ENCODE measurements at places on chromosomes 1 and 21. TPM values are rescaled to one million over a fixed set of nuclear protein-coding genes. Genes with fewer than 3 reads are reported as not detected.

- H3K4me3 ChIP-seq, result no peak overlapping the region
- H3K36me3 ChIP-seq, result no peaks in the 10 kb centered on the region
Observed at GRCh38 chr1:29849038-29849750, 612.9 kb downstream of the PTPRU start.

GRCh38 chr1:145996433-145997015, at the start of gene TXNIP:
TXNIP (minus strand) TSS chr1:145996579; CDS start chr1:145996266, 313 bp downstream.
- H3K4me1 ChIP-seq, result peaks cover 51% of the 10 kb centered on the region
- H3K36me3 ChIP-seq, result no peaks in the 10 kb centered on the region
- peak within 1 kb of the TSS; percentile 13 for H3K4me3 ChIP-seq
- H3K27ac ChIP-seq, result peak within 1 kb of the TSS; percentile 93

DNA sequence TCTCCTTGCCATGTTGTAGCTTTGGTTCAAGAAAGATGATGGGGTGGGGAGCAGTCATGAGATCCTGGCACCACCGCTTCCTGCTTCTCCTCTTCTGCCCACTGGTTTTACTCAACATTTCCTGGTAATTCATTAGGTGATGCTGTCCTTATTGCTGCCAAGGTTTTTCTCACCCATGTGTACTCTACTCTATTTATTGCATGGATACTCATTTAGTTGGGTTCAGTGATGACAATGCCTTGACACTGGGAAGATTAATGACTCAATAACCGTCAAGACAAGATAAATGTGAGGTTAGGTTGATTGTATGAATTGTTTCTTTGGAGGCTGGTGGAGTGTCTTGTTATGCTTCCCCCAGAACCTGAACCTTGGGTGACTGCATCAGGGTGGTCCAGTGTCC, 484.2 kb downstream of the SIPA1L2 start:
- no peak overlapping the region for H3K27ac ChIP-seq
- no peaks in the 10 kb centered on the region for H3K27me3 ChIP-seq
- H3K4me3 ChIP-seq, result no peak overlapping the region
- H3K4me1 ChIP-seq, result peaks cover 18% of the 10 kb centered on the region

GRCh38 chr21:21767276-21767675, 769.1 kb downstream of the NCAM2 start:
- no peak overlapping the region for H3K4me3 ChIP-seq
- H3K27ac ChIP-seq, result no peak overlapping the region
- no peaks in the 10 kb centered on the region for H3K27me3 ChIP-seq
- DNase-seq, result no peak
- H3K4me1 ChIP-seq, result no peaks in the 10 kb centered on the region
- H3K36me3 ChIP-seq, result no peaks in the 10 kb centered on the region

Gene RAB25
- total RNA-seq, result not detected
